HL-60 (cell line): ENCODE measurements at places on chromosomes 4 and X.
A peak's percentile ranks its signal among the peaks of the same experiment; 100 is the strongest.

DNA sequence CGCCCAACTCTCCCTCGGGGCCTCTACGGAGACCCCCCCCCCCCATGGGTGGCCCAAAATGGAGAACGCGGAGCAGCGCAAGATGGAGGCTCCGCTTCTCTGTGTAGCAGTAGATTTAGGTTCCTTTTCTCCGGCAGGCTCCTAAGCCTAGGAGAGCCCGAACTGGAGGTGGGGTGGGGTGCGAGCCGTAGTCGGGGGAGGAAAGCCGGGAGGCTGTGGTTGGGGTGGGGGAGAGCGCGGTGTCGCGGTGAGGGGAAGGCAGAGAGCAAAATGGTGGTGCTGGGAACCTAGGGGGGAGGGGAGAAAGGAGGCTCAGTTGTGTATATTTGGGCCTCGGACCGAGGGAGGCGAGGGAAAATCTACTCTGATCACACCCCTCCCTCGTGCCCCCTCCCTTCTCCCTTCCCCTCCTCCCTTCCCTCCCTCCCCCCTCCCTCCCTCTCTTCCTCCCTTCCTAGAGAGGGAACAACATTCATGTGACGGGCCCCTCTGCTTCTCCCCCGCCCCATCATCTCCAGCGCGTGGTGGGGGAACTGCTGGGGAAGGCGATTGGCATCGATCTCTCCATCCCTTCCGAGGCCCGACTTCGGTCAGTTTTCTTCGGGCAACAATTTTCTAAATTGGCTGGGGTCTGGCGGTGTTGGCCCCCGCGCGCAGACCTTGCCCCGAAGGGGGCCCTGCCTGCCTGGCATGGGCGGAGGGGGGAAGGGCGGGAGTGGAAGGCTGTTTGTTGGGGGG lies at the start of gene STAG2:
Gene STAG2 (plus strand): TSS at position 439 of the 738 bp plus-strand sequence. CDS start 60,922 bp downstream, outside the sequence.
- peak; percentile 87 for DNase-seq

DNA sequence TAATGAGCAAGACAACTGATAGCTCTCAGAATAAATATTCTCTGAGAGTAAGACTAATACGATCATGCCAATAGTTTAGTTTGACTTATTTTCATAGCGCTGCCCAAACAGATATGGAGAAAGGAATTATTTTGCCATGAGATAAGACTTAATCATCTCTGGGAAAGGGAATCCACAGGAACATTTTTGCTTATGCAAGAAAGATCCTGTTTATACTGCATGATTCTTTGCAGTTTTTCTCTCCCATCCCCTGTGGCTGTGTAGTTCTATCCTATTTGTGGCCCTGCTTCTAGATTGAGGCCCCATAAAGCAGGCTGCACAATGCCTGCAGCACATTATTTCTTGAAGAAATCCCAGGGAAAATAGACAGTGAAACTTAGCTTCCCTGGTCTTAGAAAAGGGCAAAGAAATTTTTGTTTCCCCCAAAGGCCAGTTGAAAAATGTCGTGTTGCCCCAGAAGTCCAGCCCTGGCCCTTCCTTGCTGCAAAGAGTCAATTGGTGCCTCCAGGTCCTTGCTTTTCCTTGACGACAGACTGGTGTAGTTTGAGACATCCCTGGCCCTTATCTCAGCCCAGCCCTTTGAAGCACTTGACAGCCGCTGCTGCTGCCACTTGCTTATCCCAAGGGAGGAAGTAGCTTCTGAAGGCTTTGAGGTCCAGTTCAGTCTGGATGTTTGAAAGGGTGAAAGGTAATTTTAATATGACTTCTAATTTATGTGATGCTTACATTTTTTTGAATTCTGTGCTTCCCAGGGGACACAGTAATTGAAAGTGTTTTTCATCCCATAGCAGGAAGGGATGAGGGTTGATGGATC lies 45.0 kb upstream of the SH3RF1 start:
- no peak for DNase-seq

- DNase-seq = no peak
These were observed 165.0 kb downstream of the FHIP1A start for GRCh38 chr4:151573945-151574344.

- no peak for DNase-seq
These were observed 275.3 kb upstream of the SPOCK3 start for GRCh38 chr4:167509551-167509950.
